ENCODE measurements at places on chromosomes 5 and 9.

DNA sequence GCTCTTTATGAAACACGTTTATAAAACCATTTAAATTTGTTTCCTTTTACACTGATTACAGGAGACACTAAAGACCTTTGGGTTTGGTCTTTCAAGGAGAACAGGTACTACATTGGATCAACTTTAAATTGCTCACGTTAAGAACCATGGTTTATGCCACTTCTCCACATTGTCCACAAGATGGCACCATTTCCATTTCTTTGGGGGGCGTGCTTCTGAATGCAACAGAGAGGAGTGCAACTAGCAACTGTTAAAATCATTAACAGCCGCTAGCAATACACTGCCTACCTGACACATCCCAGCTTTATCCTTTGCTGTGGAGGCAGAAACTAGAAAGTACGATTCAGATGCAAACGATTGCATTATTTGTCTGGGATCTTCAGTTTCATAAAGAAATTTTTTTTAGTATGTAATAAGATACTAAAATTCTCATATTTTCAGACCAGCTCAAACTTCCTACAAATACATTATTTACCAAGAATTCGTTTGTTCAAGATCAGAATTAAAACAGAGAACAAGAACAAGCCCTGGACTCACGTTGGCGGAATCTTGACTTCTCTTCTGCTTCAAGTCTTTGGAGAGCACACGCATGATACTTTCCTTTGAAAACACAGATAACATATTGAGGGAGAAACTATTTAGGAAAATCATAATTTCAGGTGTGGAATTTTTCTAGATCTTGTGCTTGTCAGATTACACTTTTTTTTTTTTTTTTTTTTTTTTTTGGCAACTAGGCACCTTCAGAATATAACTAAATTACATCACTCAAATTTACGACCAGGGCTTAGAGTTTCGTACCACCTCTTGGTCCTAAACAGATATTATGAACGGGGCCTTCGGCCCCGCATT is 702 bp downstream of the CDC20B start:
- peak; percentile 70 for DNase-seq

- DNase-seq: no peak
These were observed 16.4 kb upstream of the LPCAT1 start for GRCh38 chr5:1540166-1540565.

GRCh38 chr5:64195981-64196380 is 30.3 kb downstream of the RNF180 start:
- no peak for DNase-seq

GRCh38 chr5:5675511-5675910 is 253.0 kb downstream of the ICE1 start:
- DNase-seq: no peak

- no peak for DNase-seq
These were observed 301.9 kb downstream of the CTNND2 start for GRCh38 chr5:11602298-11602697.

GRCh38 chr9:82295181-82295580 is 306.6 kb downstream of the SPATA31D1 start:
- DNase-seq: no peak

DNA sequence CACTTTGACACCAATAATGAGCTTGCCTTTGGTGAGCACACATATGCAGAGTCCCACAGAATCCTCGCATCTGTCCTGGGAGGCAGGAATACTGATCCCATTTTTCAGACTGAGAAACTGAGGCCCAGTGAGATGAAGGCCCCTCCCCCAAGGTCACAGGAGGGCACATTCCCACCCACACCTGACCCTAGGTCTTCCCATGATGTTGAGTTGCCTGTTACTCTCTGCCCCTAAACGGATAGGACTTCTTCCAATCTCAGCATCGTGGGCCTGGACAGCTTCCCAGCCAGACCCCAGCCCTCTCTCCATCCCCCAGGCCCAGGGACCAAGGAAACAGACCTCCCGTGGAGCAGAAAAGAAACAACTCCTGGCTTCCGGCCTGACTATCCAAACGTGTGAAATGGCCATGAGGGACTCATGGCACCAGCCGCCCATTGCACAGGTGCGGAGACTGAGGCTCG is 877 bp downstream of the SH3GLB2 start:
- DNase-seq: no peak

- DNase-seq: no peak
These were observed 19.6 kb upstream of the GLRX start for GRCh38 chr5:95841914-95842812.

DNA sequence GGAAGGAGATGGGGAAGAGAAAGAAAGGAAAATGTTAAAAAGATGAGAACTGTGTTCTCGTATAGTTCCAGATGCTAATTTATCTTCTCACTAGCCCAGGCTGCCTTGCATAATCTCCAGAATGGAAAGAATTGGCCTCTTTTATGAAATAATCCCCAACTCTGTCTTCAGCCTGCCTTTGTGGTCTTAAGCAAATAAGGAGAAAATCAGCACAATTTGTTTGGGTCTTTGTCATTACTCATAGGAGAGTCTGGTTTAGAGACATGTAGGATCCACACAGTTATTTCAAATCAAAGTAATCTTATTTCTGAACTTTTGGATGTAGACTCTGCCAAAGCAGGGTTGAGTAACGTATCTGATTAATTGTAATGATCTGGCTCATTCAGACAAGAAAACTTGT is 50.7 kb upstream of the CAMK4 start:
- no peak for DNase-seq

DNA sequence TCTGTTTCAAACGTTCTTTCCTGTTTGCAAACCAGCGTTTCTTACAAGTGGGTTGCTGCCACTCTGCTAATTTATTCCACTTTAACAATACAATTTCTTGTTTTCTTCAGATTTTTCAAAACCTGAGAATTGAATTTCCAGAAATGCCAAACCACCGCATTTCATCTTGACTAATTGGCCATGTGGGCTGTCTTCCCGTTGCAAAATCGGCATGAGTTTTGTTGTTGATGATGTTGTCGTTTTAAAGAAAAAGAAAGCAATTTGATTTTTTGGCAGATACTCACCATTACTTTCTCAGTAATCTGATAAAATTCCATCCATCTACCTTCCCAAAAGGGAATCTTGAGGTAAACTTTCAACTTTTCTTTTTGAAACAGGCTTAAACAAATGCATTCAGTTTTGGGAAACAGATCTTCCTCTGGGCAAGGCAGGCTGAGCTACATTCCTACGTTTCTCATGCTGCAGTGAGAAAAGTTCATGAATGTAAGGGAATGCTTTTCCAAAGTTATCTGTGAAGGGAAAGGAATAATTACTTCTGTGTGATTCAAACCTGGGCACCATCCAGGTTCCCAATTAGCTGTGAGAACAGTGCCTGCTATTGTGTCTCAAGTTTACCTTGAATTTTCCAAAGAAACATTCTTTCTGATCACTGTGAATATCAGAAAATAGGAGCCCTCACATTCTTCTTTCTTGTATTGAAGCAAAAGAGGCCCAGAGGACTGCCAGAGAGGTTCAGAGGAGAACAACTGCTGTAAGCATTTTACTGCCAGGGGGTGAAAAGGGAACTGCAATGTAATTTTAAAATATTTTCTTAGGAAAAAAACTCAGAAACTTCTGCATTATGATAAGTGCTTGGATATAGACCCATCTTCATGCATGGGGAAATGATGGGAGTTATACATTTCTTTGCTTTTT is 100.7 kb upstream of the TUT7 start:
- no peak for DNase-seq

GRCh38 chr5:127907907-127908306 is 175.7 kb upstream of the SLC12A2 start:
- DNase-seq: no peak

DNA sequence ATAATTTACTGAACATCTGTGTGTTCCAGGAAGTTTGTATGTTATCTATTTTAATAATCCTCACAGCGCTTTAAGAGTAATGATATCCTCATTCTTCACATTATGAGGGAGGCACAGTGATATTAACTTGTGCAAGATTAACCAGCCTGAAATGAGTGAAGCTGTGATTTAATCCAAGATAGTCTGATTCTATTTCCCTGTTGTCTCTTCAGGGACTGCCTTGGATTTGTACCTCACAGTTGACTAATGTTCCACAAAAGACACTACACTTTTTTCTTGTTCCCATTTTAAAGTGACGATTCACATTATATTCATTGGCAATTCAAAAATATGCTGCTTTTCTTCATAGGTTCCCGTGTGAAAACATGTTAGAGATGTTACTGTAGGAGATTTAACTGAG is 125.3 kb upstream of the GNA14 start:
- no peak for DNase-seq

- no peak for DNase-seq
These were observed 8.5 kb downstream of the OSTF1 start for GRCh38 chr9:75096796-75097195.

GRCh38 chr9:128916204-128916603 is 4.6 kb upstream of the PHYHD1 start:
- no peak for DNase-seq

- DNase-seq: no peak
These were observed 41.3 kb downstream of the RANBP17 start for GRCh38 chr5:170903075-170903474.

- DNase-seq: no peak
These were observed 137.3 kb upstream of the KIF2A start for GRCh38 chr5:62168506-62169281.

- DNase-seq: no peak
These were observed 28.3 kb downstream of the EBF1 start for GRCh38 chr5:159071382-159071781.
